ENCODE measurements at places on chromosomes 1 and 21. TPM values are rescaled to one million over a fixed set of nuclear protein-coding genes. Genes with fewer than 3 reads are reported as not detected.

DNA sequence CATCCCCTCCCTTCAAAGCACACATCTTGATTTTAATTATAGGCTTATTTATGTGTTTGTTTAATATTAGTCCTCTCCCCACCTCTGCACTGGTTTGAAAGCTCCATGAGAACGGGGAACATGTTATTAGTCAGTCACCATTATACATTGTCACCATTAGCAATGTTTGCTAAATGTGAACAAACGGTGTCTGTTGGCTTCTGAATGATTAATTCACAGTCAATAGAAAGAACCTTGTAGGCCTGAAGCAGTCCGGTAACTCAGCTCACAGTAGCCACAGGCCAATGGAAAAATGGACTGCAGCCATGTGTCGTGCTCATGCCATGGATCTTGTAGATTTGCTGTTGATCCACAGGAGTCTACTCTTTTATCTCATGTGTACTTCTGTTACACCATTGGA is 49.7 kb upstream of the NHLH2 start:
- DNase-seq, result no peak

DNA sequence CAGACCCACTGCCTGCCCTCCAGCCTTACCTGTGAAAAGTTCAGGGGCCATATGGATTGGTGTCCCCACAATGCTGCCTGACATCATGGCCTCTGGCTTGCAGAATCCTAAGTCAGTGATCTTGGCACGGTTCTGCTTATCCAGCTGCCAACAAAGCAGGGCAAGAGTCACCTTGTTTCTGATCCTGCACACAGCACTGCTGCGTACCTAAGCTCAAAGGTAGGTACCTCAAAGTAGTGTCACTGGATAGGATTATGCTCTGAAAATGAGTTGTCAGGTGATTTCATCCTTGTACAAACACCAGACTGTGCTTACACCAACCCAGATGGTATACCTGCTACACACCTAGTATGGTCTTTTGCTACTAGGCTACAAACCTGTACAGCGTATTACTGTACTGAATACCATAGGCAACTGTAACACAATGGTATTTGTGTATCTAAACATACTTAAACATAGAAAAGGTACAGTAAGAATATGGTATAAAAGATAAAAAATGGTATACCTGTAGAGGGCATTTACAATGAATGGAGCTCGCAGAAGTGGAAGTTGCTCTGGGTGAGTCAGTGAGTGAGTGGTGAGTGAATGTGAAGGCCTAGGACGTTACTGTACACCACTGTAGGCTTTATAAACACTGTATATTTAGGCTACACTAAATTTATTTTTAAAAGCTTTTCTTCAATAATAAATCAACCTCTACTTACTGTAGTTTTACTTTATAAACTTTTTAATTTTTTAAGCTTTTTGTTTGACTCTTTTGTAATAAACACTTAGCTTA is 29.1 kb upstream of the RBBP5 start:
- DNase-seq, result no peak

C1orf56 gene
- 6.2 TPM for total RNA-seq

RHCE gene
- 0.44 TPM for total RNA-seq

CFHR1 gene
- 22.0 TPM for total RNA-seq

OR2T11 gene
- total RNA-seq, result 0.57 TPM

Data from kidney (tissue), 22 donors.